Stimulated activated naive CD4-positive, alpha-beta T cell (primary cell): ENCODE measurements at places on chromosomes 1 and 21.

- no peak for DNase-seq
Measured at GRCh38 chr1:21639594-21640041, 29.5 kb downstream of the RAP1GAP start.

DNA sequence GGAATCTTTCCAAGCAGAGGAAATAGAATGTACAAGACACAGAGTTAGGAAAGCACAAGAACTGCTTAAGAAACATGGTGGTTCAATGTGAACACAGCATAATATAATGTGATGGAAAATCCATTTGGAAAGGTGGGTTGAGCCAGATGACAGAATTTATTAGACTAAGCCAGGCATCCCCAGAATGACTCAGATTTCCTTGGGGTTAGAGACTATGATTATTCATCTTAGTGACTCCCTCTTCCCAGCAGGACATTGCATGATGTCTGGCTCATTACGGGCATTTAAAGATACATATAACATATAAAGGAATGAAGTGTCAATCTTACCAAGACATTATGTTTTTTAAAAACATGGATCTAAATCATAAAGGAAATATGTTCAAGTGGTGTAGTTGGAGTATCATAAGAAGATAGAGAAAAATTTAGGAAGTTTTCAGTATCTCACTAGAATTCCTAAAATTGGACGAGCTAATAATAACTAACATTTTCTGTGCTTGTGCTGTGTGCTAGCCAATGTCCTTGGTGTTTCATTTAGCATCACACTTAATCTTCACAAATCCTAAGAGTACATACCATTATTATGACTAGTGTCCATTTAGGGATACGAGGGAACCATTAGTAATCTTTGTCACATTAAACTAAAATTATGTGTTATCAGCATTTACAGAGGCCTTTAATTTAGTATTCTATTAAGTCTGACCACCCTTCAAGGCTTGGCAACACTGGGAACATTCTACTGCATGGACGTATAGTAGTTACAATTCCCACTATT, 41.0 kb upstream of the ST6GALNAC5 start:
- DNase-seq: no peak

GRCh38 chr1:99600782-99601181, 45.1 kb upstream of the PALMD start:
- no peak for DNase-seq

DNA sequence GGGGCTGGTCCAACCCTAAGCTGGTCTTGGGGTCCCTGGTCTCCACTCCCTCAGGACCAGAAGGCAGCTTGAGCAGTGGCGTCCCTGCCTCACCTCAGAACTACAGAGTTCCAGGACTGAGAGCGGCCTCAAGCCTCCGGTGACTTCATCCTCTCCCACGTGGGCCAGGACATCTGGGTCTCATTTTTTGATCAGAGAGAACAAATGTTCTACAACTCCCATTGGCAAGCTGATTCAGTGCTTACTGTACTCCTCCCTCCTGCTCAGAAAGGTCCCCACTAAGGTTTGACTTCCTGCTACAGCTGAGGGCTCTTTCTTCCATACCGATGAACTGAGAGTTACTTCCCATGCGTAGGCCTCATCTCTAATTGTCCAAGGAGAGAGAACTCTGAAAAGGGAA, 78.5 kb downstream of the PLXNA2 start:
- no peak for DNase-seq

GRCh38 chr1:7252411-7253117, 467.3 kb downstream of the CAMTA1 start:
- DNase-seq: no peak

- no peak for DNase-seq
Measured at GRCh38 chr21:26883768-26884167, 38.6 kb upstream of the ADAMTS1 start.

GRCh38 chr1:172393354-172393753, 27.1 kb upstream of the C1orf105 start:
- no peak for DNase-seq

- no peak for DNase-seq
Measured at GRCh38 chr1:84892705-84893618, at the start of gene LPAR3. Gene LPAR3, minus strand, starts transcription at chr1:84893206. Its CDS starts 27,086 bp downstream, at chr1:84866120.

GRCh38 chr1:14003552-14003951, 303.6 kb downstream of the PRDM2 start:
- no peak for DNase-seq

GRCh38 chr1:84162295-84162694, 18.2 kb downstream of the PRKACB start:
- DNase-seq: no peak

- DNase-seq: no peak
Measured at GRCh38 chr1:201460814-201461644, 8.0 kb downstream of the PHLDA3 start.

- no peak for DNase-seq
Measured at GRCh38 chr1:51669816-51670215, 52.9 kb downstream of the OSBPL9 start.

DNA sequence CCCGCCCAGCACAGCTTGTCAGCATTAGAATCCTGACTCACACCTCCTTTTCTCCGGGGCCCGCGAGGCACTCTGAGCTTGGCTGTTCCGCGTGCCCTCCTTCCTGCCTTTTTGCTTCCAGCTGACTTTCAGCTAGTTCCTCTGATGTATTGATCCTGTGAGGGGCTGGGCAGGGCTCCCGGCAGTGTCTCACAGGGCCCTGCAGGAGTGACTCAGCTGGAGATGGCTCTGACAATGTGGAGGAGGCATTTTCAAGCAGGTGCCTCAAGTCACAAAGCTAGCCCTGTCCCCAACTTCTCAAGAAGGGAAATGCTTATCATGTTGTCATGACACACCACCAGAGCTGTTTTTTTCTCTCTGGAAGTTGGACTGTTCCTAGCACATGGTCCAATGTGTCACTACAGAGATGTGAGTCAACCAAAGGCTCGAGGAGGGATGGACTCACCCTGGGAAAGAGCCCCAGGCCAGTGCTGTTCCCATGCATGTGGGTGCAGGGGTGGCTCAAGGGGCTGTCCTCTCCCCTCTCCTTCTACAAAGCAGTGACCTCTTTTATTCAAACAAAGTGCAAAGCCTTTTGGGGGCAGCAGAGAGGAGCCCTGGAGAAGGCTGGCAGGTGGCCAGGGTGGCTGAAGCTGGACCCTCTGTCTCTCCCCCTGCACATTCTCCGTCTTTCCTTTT, 30.6 kb downstream of the SYT6 start:
- DNase-seq: no peak

GRCh38 chr1:200975458-200975857, 48.1 kb downstream of the KIF21B start:
- DNase-seq: no peak

DNA sequence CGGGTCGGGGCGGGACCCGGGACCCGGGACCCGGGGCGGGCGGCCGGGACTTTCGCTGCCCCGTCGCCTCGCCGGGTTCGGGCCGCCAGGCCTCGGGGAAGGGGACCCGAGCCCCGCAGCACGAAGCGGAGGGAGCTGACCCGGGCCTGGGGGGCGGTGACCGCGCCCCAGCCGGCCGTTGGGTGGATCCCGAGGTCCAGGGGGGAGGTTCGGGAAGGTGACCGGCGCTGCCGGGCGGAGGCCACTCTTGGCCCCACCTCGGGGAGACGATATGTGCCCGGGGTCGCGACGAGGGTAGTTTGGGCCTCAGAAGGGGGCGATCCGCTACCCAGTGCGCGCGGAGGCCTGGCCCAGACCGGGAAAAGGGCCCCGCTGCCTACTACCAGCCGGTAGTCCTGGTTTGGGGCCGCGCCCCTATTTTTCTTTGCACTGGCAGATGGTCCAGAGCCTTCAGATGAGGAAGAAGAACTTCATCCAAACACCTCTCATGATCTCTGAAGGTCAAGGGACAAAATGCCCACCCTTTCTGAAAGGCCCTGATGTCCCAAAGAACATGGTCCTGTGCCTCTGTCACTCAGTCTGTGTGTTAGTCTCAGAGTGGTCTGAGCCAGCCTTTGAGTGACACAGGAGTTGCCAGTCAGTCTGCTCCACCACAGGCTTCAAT, 766 bp downstream of the AGO4 start:
- DNase-seq: no peak

- no peak for DNase-seq
Measured at GRCh38 chr1:220810963-220811362, 24.2 kb downstream of the MTARC1 start.

DNA sequence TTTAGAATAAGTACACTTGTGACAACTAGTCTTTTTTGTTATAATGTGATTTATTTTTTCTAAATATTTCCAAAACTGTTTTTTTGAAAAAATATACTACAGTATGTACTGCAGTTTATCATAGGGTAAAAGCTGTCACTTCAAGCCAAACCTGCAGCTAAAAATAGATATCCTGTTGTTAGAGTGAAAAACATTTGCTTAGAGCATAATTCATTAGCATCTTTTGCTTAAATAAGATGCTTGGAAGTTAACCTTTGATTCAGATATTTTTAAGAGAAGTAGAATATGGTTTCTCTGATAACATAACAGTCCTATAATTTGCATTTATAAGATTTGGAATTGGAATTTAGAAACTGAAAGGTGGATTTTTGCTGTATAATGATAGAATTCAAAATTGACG, 21.5 kb downstream of the PRKACB start:
- no peak for DNase-seq

DNA sequence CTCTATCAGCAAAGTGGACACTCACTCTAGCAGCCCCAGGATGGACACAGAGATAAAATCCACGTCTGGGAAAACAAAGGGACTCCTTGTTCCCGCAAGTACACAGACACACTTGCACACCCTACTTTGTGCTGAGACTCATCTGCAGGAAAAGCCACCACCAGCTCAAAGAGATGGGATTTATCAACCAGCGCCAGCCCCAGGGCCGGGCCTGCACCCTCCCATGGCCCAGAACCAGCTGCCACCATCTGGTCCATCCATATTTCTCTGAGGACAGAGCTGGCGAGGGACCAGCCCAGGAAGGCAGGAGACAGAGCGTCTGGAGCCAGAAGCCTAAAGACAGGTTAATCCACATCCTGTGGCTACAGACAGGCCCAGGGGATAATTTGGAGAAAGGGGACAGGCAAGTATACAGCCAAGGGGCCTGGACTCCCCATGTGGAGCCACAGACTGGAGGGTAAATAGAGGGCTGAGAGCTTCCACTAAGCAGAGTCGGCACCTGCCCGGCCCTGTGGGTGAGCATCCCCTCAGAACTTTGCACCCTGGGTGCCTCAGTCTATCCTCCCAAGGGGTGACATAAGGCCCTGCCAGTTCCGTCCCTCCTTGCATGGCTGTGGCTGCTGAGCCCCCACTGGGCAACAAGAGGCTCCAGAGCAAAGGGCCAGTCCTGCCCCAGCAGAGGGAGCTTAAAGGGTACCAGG, 233.9 kb downstream of the PTPRU start:
- no peak for DNase-seq

DNA sequence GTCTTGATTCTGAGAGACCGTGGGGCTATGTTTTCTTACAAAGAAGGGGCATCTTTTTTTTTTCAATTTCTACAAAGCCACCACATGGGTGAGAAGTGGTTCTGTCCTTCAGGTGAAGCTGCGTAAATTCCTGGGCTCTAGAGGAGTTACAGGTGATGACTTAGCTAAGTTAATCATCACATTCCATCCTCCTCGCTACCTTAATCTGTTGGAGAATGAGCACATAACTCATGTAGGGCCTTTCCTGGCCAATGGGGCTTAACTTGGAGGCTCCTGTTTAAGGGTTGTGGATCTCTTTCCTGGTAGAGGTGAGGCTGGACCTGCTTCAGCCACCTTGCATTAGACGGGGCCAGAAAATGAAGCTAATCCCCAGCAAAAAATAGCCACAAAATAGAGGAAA, 19.9 kb downstream of the REG4 start:
- DNase-seq: no peak

GRCh38 chr1:25220666-25221065, 11.6 kb downstream of the SYF2 start:
- DNase-seq: no peak

DNA sequence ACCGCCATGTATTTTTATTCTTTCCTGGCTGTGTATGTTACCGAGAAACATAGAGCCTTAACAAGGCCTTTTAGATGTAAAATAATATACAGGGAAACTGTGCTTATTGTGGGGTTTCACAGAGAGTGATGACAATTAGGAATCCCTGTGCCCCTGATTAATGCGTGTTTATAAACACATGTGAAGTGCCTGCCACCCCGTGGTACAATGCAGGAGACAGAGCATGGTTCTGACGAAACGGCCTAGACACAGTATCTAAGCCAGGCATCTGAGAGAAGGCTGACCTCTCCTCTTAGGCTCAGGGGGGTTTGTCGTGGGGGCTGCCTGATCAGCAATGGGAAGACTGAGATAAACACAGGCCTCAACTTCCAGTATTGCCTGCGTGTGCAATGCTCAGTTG, 200.0 kb downstream of the AJAP1 start:
- no peak for DNase-seq

- DNase-seq: no peak
Measured at GRCh38 chr1:20729155-20729931, 3.2 kb downstream of the SH2D5 start.

DNA sequence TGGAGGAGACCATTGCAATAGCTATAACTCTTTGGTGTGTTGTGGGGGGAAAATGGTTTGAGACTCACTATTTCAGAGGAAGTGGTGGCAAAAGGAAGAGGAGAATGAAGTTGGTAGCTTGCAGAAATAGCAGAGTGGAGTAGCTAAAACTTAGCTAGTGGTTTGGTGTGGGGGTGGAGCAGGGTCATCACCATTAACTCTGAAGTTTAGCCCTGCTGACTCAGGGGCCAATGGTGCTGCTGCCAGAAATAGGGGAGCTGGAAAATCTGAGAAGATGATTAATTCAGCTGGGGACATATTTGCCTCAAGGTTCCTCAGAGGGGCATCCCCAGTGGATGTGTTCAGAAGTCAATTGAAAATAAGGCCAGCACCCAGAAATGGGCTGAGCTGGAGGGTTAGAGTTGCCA, 65.4 kb downstream of the RUNX1 start:
- no peak for DNase-seq

- no peak for DNase-seq
Measured at GRCh38 chr1:16092097-16092922, 18.9 kb upstream of the FAM131C start.

DNA sequence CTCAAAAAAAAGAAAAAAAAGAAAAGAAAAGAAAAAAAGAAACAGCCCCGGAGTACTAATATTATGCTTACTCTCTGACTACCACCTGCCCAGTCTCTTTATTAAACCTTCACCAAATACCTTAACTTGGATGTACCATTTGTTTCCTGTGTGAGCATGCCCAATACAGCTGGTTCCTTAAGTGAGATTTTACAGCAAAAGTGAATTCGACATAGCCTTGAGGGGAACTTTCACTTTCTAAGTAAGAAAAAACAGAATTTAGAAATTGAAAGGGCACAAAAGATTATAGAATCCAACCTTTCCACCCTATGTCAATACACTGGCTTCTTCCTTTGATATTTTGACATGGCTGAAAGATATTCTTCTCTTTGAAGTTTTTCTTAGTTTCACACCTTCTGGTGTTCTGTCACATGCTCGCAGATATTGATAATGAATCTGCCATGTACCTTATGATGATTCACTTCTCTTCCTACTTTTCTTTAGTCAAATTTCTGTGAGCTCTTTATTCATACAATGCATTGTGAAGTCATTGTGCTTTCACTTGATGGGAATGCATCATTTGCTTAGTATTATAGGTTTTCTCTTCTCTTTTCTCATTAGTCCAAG, 5.2 kb upstream of the GIPC2 start:
- no peak for DNase-seq

DNA sequence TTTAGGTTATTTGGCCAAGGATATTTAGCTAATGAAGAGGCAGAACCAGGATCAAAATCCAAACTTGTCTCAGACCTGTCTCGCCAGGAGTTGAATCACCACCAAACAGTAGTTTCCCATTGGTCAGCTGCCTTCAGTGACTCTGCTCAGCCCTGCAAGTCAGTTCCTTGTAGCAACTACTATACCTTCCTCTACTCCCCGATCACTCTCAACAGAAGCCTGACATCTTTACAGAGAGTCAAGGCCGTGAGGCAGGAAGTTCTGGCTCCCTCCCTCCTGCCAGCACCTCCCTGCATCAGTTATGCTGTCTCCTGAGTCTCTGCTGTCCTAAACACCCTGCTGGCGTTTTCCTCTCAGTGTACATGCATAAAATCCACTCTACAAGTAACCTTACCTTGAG, 13.2 kb downstream of the PSMD4 start:
- no peak for DNase-seq
